ENCODE measurements at places on chromosomes 6 and 20.

DNA sequence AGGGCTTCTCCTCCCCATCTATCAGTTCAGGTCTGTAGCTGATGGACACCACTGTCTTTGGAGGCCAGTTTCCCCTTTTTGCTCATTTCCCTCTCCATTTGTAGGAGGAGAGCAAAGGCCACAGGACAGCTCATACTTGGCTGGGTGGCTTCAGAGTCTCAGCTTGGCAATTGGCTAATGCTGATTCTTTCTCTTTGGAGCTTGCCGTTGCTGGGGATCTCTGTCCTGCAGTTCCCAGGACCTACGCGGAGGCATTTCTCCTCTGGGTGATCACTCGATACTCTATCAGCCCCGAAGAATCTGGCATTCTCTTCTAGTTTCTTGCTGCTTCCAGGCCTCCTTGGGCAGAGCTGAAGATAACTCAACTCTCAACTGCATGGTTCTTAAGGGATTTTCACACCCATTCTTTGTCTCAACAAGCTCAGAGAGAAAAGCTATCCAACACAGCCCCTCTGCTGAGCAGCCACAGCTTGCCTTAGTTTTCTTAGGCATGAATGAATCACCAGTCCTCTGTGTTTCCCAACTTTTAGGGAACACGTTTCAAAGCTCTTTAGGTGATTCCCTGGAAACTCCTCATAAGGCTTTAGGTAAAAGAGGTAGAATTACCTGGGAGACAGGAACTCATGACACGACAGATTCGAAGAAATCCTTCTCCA lies 19.2 kb upstream of the SSR1 start:
- no peaks in the 10 kb centered on the region for H3K36me3 ChIP-seq
- H3K4me1 ChIP-seq, result no peaks in the 10 kb centered on the region
- DNase-seq, result no peak
- H3K27ac ChIP-seq, result no peak overlapping the region
- H3K4me3 ChIP-seq, result no peak overlapping the region

DNA sequence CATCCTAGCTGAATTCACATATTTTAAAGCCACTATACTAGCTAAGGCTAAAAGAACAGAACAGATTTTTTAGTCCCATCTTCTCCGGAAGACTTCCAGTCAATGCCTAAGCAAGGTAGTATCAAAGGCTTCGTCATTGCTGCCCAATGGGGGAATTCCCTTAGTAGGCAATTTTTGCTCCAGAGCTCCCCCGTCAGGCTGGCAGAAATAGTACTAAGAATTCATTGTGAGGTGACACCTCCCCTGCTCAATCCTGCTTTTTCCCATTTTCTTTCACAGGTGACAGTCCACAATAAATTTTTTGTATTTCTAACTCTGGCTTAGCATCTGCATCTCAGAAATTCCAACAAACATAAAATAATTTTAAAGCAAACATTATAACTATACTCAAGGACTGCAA lies 52.8 kb upstream of the SRSF6 start:
- H3K27ac ChIP-seq, result no peak overlapping the region
- peak; percentile 45 for DNase-seq
- no peak overlapping the region for H3K4me3 ChIP-seq
- H3K27me3 ChIP-seq, result no peaks in the 10 kb centered on the region

GRCh38 chr6:90214966-90215365 lies 81.7 kb downstream of the BACH2 start:
- H3K36me3 ChIP-seq, result no peaks in the 10 kb centered on the region
- no peak for DNase-seq
- H3K4me1 ChIP-seq, result peaks cover 52% of the 10 kb centered on the region
- no peaks in the 10 kb centered on the region for H3K27me3 ChIP-seq
- H3K27ac ChIP-seq, result no peak overlapping the region

GRCh38 chr20:40050596-40050995 lies 638.4 kb downstream of the MAFB start:
- no peaks in the 10 kb centered on the region for H3K4me1 ChIP-seq
- H3K36me3 ChIP-seq, result no peaks in the 10 kb centered on the region
- no peak for DNase-seq
- H3K27me3 ChIP-seq, result no peaks in the 10 kb centered on the region

- H3K27ac ChIP-seq, result no peak overlapping the region
- H3K27me3 ChIP-seq, result no peaks in the 10 kb centered on the region
- no peak for DNase-seq
- no peaks in the 10 kb centered on the region for H3K4me1 ChIP-seq
Measured at GRCh38 chr6:62057300-62057699, 228.7 kb downstream of the KHDRBS2 start.

DNA sequence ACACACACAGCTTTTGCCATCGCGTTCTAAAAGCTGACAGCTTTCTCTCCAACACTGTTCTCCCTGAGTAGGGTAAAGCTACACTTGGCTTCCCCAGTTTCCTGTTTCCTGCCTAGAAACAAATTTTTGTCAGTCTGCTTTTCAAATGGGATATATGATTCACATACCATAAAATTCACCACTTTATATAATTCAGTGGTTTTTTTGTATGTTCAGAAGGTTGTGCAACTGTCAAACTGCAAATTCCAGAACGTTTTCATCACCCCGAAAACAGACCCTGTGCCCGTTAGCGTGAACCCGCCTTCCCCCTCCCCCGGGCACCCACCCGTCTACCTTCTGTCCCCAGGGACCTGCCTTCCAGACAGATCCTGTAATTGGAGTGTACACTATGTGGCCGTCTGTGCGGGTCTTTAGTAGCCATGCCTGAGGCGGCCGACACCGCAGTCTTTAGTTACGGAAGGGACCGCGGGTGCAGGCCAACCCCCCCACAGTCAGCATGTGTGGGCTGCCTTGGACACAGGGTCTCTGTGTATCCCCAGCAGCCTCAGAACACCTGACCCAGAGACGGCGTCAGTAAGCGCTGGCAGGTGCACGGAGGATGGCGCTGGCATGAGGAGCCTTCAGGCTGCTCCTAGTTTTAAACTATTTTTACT lies 16.6 kb downstream of the HRH3 start:
- H3K36me3 ChIP-seq, result no peaks in the 10 kb centered on the region
- H3K4me3 ChIP-seq, result no peak overlapping the region
- H3K27ac ChIP-seq, result no peak overlapping the region
- no peaks in the 10 kb centered on the region for H3K4me1 ChIP-seq
- H3K27me3 ChIP-seq, result no peaks in the 10 kb centered on the region

DNA sequence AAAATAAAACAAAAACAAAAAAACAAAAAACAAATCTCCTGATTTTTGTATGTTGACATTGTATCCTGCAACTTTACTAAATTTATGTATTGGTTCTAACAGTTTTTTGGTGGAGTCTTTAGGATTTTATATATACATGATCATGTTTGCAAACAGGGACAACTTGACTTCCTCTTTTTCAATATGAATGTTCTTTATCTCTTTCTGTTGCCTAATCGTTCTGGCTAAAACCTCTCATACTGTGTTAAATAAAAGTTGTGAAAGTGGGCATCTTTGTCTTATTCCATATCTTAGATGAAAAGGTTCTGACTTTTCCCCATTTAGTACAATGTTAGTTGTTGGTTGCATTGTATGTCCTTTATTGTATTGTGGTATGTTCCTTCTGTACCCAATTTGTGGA lies 261.7 kb upstream of the NOX3 start:
- no peak overlapping the region for H3K4me3 ChIP-seq
- no peak overlapping the region for H3K27ac ChIP-seq
- H3K4me1 ChIP-seq, result no peaks in the 10 kb centered on the region

DNA sequence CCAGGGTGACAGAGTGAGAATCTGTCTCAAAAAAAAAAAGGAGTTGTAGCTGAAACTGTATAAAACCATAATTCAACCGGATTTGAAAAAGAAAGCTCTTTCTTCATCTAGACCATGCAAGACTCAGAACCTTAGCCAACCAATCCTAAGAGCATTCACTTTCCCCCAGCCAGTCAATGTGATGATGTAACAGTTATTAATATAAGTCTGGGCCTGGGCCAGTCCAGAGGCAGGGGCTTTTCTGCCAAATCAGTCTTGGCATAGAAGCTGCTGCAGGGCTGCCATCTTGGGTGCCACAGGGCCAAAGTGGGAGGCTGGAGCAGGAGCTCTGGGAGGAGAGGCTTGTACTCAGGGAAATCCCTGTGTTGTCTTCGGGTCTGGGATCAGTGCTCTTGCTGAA lies 288.4 kb downstream of the CLIC5 start:
- H3K27me3 ChIP-seq, result no peaks in the 10 kb centered on the region
- no peak for DNase-seq
- peaks cover 6% of the 10 kb centered on the region for H3K4me1 ChIP-seq
- no peak overlapping the region for H3K4me3 ChIP-seq

DNA sequence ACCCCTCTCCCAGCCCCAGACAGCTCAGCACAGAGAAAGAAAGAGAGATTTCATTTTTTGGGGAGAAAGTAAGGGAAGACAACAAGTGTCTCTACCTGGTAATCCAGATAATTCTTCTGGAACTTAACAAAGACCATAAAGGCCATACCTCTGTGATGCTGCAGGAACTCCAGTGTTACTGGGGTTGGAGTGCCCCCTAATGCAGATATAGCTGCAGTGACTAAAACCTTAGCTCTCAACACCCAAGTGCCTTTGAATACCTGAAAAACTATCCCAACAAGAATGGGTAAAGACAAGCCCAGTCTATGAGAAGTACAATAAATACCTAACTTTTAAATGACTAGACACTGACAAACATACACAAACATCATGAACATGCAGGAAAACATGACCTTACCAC lies 365.3 kb upstream of the PTCHD4 start:
- no peaks in the 10 kb centered on the region for H3K36me3 ChIP-seq
- H3K27ac ChIP-seq, result no peak overlapping the region
- no peak overlapping the region for H3K4me3 ChIP-seq
- H3K4me1 ChIP-seq, result no peaks in the 10 kb centered on the region

DNA sequence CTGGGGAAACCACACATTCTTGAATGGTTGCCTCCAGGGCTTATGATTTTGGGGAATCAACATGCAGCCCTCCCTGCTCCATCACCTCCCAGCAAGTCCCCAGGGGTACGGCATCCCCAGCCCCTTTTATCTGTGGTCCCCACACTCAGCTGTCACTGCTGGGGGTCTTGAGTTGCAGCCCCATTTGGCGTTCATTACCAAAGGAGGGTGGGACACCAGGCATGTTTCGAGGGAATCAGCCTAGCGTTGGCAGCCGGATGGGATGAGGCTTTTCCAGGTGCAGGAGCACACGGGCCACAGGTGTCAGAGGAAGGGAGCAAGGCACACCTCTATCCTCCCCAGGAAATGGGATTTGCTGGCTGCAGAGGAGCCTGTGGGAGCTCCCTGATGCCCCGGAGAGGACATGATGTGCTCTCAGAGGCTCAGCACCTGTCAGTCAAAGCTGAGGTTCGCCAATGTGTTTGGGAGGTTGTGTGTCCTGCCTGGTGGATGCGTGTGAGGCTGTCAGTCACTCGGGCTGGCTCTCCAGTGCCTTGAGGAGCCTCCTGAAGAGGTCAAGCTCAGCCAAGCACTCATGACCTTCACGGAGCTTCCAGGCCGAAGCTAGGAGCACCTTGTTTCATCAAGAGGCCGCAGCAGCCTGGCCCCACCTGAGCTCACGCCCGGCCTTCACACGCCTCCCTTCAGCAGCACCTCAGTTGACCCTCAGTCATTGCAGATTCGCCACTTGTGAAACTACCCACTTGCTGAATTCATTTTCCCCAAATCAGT lies 95.0 kb downstream of the ERMARD start:
- no peaks in the 10 kb centered on the region for H3K36me3 ChIP-seq
- no peaks in the 10 kb centered on the region for H3K4me1 ChIP-seq
- no peak overlapping the region for H3K27ac ChIP-seq

GRCh38 chr6:107565165-107565723 lies 75.3 kb downstream of the SOBP start:
- no peaks in the 10 kb centered on the region for H3K36me3 ChIP-seq
- H3K27me3 ChIP-seq, result no peaks in the 10 kb centered on the region
- H3K4me3 ChIP-seq, result no peak overlapping the region
- H3K4me1 ChIP-seq, result 0 out of 2 replicates have a peak, but pooled peaks cover 4% of the 10 kb centered on the region
- H3K27ac ChIP-seq, result no peak overlapping the region

- H3K4me1 ChIP-seq, result peaks cover 3% of the 10 kb centered on the region
- no peak overlapping the region for H3K4me3 ChIP-seq
- no peak for DNase-seq
- no peak overlapping the region for H3K27ac ChIP-seq
- no peaks in the 10 kb centered on the region for H3K27me3 ChIP-seq
Measured at GRCh38 chr20:17790296-17790695, 90.5 kb downstream of the BANF2 start.

Measured in MM.1S (cell line).